ENCODE measurements at places on chromosomes 12 and 14.
A peak's percentile ranks its signal among the peaks of the same experiment; 100 is the strongest.

DNA sequence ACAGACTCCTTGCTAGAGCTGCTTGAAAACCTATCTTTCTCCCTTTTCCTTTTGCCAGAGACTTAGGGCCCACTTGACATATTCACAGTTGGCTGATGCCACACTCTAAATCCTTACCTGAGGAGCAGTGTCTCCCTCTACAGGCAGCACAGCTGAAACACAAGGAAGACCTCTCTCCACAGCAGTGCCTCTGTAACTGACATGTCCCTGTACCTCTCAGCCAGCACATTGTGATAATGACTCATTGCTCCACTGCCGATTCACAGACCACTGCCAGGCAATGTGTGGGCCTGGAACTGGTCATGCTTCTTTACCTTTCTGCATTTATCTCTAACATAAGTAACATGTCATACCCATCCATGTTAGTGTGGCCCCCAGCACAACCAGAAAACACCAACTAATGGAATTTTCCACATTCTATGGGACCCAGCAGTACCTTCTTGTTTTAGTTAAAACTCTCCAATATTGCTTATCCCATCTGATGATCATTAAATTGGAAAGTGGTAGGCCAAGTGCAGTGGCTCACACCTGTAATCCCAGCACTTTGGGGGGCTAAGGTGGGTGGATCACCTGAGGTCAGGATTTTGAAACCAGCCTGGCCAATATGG lies 56.5 kb downstream of the GTF2A1 start:
- peak; percentile 77 for DNase-seq

GRCh38 chr14:76820700-76821099 lies 5.5 kb upstream of the LRRC74A start:
- no peak for DNase-seq

GRCh38 chr12:31491841-31492598 lies 98.9 kb downstream of the DENND5B start:
- DNase-seq = no peak

DNA sequence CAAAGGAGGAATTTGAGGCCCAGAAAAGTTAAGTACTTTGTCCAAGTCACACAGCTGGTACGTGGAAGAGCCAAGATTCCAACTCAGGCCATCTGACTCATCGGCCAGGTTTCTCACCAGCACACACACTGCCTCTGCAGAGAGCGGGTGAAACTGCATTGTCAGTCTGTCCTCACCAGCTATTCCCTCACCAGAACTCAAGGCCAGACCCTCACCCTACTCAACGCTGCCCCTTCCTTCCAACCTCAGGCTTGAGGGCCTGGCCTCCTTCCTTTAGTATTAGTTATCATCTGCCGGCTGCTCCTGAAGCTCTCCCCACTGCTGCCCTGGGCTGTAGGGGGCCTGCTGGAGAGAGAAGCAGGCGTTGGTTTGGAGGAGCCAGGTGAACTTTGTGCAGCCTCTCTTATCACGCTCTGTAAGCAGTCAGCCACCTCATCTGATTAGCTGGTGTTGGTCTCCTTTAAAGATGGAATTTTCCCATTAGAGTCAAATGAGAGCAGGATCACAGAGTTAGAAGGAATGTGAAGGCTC lies 16.6 kb upstream of the PLEK2 start:
- no peak for DNase-seq
